ENCODE measurements at places on chromosomes 11 and 22.

GRCh38 chr11:110339456-110340250 is 43.2 kb upstream of the RDX start:
- DNase-seq = no peak

GRCh38 chr11:72177656-72178055 is 14.3 kb upstream of the FOLR1 start:
- no peak for DNase-seq

GRCh38 chr11:82858556-82859091 is 41.6 kb downstream of the PRCP start:
- no peak for DNase-seq

GRCh38 chr11:33187998-33188722 is 26.9 kb upstream of the CSTF3 start:
- no peak for DNase-seq

DNA sequence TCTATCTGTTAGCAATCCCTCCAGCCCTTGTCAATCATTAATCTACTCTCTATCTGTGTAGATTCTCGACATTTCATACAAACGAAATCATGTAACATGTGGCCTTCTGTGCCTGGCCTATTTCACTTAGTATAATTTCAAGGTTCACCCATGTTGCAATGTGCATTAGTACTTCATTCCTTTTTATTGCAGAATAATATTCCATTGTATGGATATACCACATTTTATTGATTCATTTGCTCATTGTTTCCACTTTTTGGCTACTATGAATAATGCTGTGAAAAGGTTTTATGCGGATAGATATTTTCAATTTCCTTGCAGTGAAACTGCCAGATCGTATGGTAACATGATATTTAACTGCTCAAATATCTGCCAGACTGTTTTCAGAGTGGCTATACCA is 100.1 kb downstream of the MIAT start:
- no peak for DNase-seq

DNA sequence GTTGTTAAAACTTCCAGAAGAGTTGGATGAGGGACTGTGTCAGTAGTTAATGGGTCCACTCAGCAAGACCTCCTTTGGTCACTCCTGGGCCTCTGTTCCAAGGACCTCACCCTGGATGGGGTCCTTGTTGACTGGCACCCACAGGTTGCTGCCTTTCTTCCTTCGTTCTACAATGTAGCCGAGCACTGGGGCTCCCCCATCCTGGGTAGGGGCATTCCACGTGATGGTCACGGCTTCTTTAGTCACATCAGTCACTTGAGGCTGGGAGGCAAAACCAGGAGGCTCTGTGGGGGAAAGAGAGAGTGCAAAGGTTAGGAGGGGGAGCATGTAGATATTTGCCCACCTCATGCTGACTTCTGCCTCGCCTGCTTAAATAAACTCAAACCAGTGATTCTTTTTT is 12.0 kb downstream of the TMEM86A start:
- no peak for DNase-seq

GRCh38 chr11:33978376-33978775 is 73.2 kb upstream of the CAPRIN1 start:
- DNase-seq = no peak

- no peak for DNase-seq
Measured at GRCh38 chr22:44191036-44191454, 10.3 kb downstream of the PARVG start.

GRCh38 chr11:65047581-65048422 is 6.8 kb downstream of the SAC3D1 start:
- no peak for DNase-seq
